GM23248 (cell line): ENCODE measurements at places on chromosomes 11 and 22. TPM values are rescaled to one million over a fixed set of nuclear protein-coding genes. Genes with fewer than 3 reads are reported as not detected.
A peak's percentile ranks its signal among the peaks of the same experiment; 100 is the strongest.

Gene DDIAS
- 5.4 and 7.6 TPM in 2 replicates for total RNA-seq

Gene PDE3B
- not detected in 2 replicates for total RNA-seq

Gene APOBEC3B
- 2.3 and 4.1 TPM in 2 replicates for total RNA-seq

Gene PAX6
- not detected in 2 replicates for total RNA-seq

Gene TRPM5
- total RNA-seq, result not detected in 2 replicates

Gene APOL6
- 20.4 and 20.8 TPM in 2 replicates for total RNA-seq

Gene PDGFD
- total RNA-seq, result 0.25 and 1.3 TPM in 2 replicates

Gene IFITM10
- 1.6 and 67.4 TPM in 2 replicates for total RNA-seq

Gene LRRC74B
- total RNA-seq, result under 0.01 TPM in 1 of 2 replicates, not detected in the other

DNA sequence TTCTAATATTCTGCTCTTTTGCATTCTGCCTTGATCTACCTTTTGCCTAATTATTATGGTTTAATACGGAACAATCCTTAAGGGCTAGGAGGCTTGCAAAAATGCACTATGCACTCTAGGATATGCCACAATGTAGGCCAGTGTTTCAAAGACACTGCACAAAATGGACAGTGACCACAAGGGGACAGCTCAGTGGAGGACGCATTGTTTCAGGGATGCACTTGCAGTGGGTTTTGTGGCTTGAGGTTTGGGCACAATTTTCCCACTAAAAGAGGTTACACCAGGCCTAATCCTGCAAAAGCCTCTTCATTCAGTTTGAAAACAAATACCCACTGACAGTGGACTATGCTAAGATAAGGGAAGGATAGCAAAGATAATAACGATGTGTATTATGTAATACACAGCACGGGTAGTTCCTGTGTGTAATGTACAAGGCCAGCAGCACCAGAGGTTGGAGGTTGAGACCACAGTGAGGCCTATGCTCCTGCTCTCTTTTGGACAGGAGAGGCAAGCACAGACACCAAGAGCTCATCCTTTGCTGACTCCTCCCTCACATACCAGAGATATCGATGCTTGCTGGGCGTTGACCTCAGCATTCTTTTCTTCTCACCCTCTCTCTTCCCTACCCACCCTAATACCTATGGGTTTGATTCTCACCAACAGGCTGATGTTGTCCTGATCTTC, 12.7 kb downstream of the MAP6 start:
- no peak for DNase-seq

GRCh38 chr22:48826546-48826945, 1001.1 kb downstream of the BRD1 start:
- DNase-seq, result no peak

DNA sequence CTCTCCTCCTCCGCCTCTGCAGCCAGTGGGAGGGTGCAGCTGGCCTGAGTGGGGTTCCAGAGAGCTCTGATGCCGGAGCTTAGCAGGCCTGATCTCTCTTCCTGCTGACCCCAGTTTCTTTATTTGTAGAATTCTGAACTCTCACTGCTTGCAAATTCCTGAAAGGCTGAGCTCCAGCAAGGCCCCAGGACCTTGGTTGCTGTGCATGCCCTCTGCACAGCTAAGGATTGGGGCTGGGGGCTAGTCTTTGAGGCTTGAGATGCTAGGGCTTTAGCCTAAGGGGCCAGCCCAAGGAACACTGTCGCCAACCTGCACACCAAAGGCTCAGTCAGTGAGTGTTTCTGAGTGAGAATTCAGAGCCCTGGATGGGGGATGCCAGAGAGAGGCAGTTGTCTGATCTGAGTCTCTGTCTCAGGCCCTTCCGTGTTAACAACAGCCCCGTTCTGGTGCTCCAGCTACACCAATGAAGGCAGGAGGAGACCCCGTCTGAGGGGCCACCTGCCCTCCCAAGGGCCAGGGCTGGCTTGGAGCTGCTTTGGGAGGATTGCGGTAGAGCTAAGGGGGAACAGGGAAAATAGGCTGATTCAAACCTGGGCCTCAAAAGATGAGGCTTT, 106.0 kb upstream of the LMO1 start:
- no peak for DNase-seq

- DNase-seq, result peak; percentile 52
Observed at GRCh38 chr11:35419830-35420333, 524 bp upstream of the SLC1A2 start.

GRCh38 chr11:36345084-36345511, 49.0 kb downstream of the PRR5L start:
- no peak for DNase-seq

- DNase-seq, result peak; percentile 44
Observed at GRCh38 chr11:130561441-130561881, 113.0 kb downstream of the ADAMTS15 start.

- peak; percentile 58 for DNase-seq
Observed at GRCh38 chr11:79461144-79461543, 20.3 kb upstream of the TENM4 start.

DNA sequence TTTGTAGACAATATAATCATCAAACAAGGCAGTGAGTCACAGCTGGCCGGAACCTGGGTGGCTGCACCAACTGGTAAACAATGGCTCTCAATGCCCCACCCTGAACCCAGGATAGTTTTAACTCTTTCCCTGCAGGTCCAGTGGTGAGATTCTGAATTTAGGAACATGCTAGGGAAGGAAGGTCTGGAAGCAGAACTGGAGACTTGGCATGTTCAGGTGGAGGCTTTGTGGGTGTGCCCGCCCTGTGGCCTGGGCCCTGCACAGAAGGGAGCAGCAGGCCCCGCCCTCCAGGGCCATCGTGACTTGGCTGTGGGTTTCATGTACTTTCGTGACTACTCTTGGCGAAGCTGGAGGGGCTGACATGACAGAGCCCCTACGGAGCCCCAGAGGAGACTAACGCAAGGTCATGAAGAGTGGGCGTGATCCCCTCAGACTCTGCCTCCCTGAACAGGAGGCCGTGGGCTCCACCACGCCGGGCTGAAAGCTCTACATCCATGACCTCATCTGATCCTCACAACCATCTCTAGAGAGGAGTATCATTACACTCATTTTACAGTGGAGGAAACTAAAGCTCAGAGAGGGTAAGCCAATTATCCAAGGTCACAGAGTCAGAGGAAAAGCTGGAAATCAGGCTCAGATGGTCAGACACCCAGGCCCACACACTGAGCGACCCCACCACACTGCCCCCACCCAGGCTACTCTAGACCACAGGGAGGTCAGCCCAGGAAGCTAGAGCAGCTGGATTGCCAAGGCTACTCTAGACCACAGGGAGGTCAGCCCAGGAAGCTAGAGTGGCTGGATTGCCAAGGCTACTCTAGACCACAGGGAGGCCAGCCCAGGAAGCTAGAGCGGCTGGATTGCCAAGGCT, 27.3 kb downstream of the MAFF start:
- peak; percentile 91 for DNase-seq

GRCh38 chr11:65047581-65048422, 6.8 kb downstream of the SAC3D1 start:
- DNase-seq, result peak; percentile 51

DNA sequence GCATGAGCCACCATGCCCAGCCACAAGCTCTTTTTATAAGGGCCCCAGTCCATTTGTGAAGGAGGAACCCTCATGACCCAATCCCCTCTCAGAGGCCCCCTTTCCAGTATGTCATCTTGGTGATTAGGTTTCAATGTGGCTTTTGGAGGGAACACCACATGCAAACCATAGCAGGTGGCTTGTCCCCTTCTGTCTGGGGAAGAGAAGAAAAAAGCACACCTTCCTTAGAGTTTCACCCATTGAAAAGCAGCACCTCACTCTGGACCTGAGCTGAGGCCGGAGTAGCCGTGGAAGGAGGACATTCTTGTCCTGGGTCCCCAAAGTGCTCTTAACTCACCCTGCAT, 25.4 kb downstream of the NEAT1 start:
- peak; percentile 49 for DNase-seq

GRCh38 chr11:72233056-72233772, 8.6 kb downstream of the INPPL1 start:
- DNase-seq, result no peak

GRCh38 chr11:48019217-48019584, 38.8 kb downstream of the PTPRJ start:
- no peak for DNase-seq

DNA sequence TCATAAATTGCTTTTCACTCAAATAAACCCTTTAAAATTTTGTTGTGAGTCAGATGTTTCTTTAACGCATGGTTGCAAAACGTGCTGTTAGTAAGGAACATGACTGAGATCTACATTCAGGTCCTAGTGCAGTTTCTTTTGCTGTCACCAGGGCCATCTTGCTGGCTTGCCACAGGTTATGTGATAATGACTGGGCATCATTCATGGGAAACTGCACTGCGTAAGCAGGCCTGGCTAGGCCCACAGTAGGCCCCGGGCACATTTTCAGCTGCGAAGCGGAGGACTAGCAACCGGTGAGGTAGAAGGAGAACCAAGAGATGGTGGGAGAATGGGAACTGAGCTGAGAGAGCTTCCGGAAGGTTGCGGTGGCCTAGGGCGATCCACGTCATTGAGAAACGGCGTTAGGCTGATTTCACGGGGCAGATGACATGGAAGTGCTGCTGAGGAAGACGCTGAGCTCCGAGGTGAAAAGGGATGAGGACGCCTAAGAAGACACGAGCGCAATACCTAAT, 3.2 kb upstream of the KLHDC7B start:
- peak; percentile 75 for DNase-seq

GRCh38 chr11:85779956-85780640, 30.8 kb downstream of the SYTL2 start:
- peak; percentile 57 for DNase-seq

- DNase-seq, result no peak
Observed at GRCh38 chr11:8021920-8022319, 34.8 kb downstream of the EIF3F start.

GRCh38 chr11:2088284-2088683, 50.9 kb downstream of the IGF2 start:
- DNase-seq, result no peak

DNA sequence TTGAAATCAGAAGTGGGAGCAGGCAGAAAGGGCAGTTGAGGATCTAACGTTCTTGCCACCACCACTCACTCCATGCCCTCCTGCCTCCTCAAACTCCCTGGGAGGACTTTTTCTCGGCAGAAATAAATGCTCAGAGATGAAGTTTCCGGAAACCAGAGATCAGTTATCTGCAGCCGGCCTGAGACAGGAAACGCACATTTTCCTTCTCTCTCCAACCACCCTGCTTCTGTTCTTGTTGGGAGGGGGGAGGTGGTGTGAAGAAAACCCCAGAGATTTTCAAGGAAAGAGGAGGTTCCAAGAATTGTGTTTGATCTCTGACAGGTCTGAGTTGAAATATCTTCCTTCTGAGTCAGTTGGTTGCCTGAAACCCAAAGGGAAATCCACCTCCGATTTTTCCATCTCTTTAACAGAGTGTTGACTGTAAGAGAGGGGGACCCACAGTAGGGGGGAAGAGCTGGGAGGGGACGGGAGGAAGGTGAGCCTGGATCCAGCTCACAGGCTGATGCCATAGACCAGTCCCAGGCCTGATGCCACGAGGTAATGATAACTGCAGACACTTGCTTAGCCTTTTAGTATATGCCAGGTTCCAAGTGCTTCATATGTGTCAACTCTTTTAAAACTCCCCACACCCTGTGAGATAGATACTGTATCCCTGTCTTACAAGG, 100.8 kb downstream of the TRAF6 start:
- no peak for DNase-seq

- DNase-seq, result peak; percentile 92
Observed at GRCh38 chr11:45146072-45147016, at the start of gene PRDM11. Gene PRDM11, plus strand, starts transcription at chr11:45146639. Its CDS starts 35,128 bp downstream, at chr11:45181767.

DNA sequence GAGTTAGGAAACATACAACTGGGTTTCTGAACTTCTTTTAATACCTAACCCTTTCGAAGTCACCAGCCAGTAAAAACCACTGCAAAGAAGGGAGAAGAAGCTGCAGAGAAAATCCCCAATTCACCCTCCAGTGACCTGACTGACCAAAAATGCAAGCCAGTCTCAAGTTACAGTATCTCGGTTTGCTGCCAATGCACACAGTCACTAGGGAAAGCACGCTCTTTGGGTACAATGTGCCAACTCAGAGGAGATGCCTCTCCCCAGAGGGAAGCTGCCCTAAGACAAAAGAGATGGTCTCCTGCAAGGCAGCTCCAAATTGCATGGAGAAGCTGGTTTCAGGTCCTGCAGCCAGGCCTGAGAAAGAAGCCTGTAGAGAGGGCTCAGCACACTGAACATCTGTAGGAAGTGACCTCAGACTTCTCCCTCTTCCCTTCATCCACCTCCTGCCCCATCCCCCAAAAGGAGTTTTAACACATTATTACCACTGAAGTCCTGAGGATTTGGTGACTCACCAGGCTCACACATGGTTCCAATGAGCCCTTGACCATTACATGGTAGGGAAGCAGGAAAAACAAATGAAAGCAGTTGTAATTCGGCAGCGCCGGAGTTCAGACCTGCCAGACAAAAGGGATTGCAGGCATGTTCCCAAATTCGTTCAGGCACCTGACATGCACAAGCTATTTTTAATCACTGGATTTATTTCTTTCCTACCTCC, 90.1 kb downstream of the ETS1 start:
- DNase-seq, result peak; percentile 97

DNA sequence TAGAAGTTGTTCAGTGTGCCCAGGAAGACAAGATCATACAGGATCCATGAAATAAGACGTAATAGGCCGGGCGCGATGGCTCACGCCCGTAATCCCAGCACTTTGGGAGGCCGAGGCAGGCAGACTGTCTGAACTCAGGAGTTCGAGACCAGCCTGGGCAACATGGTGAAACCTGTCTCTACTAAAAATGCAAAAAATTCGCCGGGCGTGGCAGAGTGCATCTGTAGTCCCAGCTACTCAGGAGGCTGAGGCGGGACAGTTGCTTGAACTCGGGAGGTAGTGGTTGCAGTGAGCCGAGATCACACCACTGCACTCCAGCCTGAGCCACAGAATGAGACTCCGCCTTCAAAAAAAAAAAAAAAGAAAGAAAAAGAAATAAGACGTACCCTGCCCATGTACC, 56.7 kb downstream of the APOL3 start:
- no peak for DNase-seq

DNA sequence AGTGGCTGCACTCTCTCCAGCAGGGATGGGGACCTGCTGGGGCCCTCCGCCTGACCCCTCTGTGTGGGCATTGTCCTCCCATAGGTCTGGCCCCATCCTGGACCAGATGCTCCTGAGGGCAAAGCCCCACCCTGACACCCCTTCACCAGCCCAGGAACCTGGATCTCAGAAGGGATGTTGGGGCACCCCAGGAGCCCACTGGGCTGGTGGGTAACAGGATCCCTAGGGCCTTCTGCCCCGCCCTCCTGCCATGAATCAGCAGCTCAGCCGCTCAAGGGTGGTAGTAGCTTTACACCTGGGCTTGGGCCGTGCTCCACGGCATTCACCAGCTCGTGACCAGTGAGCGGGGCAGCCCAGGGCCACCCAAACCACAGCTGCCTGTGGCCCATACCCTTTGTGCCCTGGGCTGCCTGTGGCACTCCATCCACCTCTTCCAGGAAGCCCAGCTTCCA, 1.0 kb upstream of the MAPK12 start:
- peak; percentile 52 for DNase-seq
